ENCODE measurements at places on chromosomes 1 and 21.

GRCh38 chr1:244341455-244342450, 110.0 kb downstream of the ADSS2 start:
- no peak for DNase-seq

GRCh38 chr1:92029241-92029922, 403 bp upstream of the EPHX4 start:
- DNase-seq: no peak

DNA sequence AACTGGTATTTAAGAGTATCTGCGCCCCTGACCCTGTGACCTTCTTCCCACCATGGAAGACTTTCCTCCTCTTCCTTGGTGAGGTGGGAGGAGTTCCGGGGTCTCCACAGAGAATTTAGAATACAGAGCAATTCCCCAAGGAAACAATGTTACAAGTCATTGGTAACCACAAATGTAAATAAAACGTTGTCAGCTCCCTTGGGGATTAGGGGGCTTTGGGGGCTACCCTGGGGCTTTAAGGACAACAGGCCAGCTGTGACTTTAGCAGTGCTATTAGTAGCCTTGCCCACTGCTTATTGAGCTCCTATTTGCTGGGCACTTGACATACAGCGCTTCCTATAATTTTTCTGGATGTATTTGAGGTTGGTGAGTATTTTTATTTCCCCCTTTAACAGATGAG, 69.0 kb downstream of the IGSF21 start:
- no peak for DNase-seq

DNA sequence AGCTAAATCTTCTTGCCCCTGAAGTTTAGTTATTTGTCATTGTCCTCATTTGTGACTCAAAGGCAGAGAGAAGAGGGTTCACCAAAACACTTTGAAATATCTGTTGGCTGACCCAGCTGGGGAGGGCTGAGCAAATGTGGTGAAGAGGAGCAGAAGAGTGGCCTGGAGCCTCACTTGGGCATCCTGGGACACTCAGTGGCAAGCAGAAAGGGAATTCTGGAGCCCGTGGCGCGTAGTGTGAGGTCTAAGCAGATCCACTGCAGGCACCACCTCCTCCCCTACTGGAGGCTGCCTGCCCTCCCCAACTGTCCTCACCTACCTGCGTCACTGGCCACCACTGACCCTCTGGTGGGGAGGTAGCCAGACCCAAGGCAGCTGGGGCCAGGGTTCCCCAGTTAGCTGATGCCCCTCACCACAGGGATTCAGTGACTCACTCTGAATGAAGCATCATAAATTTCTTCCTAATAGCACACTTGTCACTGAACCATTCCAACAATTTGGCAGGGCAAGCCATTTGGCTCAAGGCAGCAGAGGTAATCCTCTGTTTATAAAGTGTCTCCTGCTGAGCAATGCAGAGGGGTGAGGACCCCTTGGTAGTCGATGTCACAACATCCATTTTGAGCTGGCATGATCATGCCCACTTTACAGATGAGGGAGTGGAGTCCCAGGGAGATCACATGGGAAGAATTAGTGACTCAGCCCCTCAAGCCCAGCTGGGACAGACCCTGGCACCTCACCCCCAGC, 80.3 kb downstream of the NENF start:
- no peak for DNase-seq

DNA sequence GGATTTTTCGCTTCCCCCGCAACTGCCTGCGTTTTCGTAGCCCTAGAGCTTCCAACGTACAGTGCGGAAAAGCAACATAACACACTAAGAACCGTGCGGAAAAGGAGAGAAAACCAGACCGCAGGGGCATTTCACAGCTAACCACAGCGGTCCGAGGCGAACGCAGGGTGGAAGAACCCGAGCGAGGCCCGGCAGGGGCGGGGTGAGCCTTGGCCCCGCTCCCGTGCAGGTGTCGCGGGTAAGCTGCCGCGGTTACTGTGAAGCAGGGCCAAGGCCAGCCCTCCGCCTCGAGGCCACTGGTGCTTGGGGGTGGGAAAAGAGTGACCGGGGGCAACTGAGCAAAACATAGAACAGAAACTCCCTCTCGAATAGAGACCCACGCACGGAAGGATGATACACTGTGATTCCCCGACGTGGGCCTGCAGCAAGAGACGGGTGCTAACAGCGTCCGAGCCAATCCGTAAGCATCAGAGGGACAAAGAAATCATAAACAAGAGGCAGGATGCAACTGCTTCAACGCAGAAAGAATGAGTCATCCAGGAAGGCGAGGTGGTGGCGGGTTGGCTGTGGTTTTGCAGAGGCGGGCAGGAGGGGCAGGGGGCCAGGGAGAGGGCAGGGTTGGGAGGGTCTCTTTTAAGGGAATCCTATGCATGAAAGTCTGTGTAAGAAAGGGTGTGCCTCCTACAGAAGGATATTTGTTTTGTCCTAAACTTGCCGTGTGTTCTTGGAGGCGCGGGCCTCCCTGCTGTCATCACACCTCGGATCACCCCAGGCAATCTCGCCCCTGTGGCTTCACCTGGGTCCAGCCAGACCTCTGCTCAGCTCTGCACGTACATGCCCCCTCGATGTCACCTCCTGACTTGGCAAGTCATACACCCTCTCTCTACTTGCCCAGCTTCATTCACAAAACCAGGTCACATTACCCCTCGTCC, 7.3 kb downstream of the GNG4 start:
- no peak for DNase-seq

GRCh38 chr1:230260831-230261230, 165.3 kb downstream of the PGBD5 start:
- no peak for DNase-seq

DNA sequence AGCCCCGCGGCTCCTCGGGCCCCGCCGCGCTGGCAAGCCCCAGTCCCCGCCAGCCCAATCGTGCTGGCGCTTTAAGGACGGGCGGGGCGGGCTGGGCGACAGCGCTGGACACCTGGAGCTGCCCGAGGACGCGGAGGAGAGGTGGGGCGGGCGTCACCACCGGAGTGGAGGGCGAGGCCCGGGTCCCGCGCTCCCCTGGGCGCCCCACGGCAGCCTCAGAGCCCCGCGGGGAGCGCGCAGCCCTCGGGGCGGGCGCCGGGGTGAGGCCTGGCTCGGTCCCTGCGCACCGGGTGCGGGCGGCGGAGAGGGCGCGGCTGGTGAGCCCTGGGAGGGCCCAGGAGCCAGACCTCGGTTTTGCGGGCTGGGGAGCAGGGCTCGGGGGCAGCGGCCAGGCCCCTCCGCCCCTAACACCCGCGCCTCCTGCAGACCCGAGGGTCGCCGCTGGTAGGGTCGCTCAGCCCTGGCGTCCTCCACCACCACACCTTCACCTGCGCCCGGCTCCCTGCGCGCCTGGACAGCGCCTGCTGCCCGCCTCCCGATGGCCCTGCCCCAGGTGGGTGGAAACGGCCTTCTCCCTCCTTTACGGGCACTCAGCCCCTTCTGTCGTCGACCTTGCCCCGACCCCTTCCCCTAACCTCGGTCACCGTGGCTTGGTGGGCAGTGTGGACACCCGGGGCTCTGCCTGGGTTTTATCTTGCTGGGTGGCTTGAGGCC, at the start of gene TMEM61:
Gene TMEM61, plus strand, starts transcription at position 101 of the 714 bp plus-strand sequence. Its CDS starts 438 bp downstream, at position 539.
- no peak for DNase-seq

DNA sequence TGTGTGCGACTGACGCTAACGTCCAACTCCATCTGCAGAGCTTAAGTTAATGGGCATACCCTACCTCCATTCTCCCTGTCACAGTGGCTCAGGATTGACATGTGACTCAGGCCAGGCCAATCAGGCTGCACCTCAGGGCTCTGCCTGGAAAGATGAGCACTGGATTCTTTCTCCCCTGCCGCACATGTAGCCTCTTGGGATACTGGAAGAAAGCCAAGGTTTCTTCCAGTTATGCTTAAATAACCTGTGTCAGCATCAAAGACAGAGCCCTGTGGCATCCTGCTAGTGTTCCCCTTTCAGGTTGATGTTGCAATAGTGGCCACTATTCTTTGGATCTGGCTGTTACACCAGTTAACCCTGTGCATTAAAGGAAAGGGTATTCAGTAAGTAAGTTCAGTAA, 55.0 kb upstream of the SYT6 start:
- no peak for DNase-seq

GRCh38 chr1:41800311-41800829, 118.4 kb downstream of the HIVEP3 start:
- DNase-seq: no peak

- no peak for DNase-seq
Measured at GRCh38 chr1:41648844-41649243, 164.4 kb upstream of the EDN2 start.

GRCh38 chr1:185244015-185244747, 72.9 kb downstream of the IVNS1ABP start:
- DNase-seq: peak; percentile 18

DNA sequence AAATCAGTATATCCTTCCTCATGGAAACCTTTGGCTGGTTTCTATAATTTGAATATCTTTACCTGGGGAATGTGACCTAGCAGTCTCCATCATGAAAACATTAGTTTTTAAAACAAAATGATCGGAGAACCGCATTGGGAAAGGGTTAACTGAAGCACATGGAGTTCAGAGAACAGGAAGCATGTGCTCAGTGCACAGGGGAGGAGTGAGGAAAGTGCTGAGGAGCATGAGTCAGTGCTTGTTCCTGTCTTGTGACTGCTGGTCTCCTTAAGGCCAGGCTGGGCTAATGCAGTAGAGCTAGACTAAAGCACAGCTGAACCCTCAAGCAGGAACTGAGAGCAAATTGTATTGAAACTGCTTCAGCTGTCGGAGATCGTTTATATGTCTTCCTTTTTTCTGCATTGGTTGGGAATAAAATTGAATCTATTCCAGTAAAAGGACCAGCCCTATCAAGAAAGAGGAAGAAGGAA, 5.8 kb downstream of the IFI16 start:
- DNase-seq: peak; percentile 41

DNA sequence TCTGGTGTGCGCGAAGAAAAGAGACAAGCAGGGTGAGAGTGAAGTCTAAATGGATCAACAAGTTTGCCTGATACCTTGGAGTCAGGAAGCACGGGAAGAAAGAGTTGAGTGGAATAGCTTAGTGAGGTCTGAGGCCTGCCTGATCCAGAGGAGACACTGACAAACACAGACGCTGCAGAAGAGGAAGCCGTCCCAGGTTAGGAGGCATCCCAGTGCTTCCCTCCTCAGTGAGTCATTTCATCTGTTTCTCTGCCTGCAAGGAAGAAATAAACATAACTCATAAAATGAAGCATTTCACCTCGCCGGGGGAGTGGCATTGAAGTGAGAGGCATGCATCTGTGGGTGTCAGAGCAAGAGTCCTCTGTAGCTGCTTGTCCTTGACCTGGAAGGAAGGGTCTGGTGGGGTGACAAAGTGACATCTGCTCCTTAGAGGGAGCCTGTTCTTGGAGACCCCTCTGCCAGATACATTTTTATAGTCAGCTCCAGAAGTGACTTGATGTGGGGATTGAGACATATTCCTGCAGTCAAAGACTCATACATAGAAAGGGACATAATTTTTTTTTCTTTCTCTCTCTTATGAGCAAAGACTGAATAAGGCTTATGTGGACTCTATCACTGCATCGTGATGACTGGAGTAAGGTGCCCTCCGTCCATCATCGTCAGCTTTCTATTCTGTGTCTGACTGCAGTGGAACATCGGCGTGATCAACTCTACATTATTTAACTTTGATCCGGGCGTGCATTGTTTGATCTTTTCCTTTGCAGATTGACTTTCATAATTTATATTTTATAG, 256.7 kb downstream of the KIF26B start:
- peak; percentile 60 for DNase-seq

GRCh38 chr1:15684042-15684461, at the start of gene PLEKHM2:
PLEKHM2 (plus strand) TSS chr1:15684320; CDS start chr1:15684559, 239 bp downstream.
- DNase-seq: no peak

DNA sequence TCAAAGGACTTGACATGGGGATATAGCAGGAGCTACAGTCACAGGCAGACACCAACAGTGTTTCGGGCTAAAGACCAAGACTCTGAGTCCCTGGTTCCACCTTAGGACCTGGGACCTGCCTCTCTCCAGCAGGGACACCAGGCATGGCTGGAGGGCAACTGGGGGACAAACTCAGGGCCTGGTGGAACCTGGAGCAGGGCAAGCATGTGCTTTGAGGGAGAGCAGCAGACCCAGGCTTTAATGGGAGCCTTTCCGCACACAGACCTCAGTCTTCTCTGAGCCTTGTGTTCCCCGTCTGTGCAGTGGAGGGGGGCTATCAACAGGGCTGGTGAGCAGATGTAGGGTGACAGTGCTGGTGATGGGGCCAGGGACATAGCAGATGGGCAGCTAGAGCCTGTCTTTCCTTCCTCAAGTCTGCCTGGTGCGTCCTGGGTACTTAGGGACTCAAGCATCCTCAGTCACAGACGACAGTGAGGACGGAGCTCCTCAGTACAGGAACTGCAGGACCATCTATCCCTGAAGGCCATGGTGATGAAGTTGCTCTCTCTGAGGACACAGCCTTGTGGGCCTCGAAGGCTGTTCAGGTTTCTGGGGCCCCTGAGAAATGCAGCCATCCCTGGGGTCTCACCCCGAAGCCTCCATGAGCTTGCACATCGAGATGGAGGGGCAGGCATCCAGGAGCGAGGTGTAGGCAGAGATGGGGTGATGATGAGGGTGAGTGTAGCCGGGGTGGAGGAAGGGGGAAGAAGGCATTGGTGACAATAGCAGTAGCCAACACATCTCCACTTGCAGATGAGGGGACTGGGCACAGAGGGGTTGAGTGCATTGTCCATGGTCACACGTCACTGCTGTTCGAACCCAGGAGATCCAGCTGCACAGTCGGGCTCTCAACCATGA, 593.4 kb downstream of the PTPRU start:
- DNase-seq: no peak

- DNase-seq: no peak
Measured at GRCh38 chr1:210743038-210743437, 390.9 kb downstream of the KCNH1 start.

DNA sequence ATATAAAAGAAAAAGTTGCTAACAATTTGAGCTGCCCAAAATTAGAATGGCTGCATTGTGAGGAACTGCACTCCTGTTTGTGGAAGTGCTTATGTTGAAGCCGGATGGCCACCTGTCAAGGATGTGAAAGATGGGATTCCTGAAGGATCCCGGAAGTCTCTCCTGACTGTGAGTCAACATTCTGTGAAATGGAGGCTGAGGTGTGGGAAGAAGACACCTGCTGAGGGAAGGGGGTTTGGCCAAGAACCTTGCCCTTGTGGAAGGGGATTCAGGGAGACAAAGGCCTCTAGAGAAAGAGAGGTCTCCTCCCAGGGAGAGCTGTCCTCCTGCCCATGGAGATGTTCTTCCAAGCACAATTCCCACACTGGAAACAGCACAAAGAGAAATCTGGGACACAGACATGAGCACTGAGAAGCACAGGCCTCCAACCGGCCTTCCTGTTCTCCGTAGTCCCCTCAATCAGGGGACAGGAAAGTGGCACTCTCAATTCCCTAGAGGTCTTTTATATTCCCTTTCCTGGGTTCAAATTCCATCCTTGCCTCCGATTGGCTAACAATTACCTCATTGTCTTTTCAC, 70.5 kb downstream of the CD2 start:
- DNase-seq: no peak

DNA sequence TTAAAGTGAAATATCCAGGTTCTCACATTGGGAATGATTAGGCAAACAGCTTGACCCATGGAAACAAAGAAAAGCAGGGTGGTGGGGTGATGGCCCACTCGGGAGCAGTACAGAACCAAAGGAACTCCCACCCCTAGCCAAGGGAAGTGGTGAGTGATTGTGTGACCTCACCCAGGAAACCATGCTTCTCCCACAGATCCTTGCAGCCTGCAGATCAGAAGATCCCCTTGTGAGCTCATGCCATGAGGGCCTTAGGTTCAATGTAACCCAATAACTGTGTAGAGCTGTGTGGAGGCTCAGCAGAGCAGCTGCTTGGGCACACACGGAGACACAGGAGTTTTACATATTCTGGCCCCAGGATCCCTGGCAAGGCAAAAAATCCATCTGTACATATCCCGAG, 311.8 kb upstream of the DPYD start:
- DNase-seq: no peak

All from adrenal gland (tissue), 19 donors.